ENCODE measurements at places on chromosomes 7 and 10. TPM values are rescaled to one million over a fixed set of nuclear protein-coding genes. Genes with fewer than 3 reads are reported as not detected.
A peak's percentile ranks its signal among the peaks of the same experiment; 100 is the strongest.

DNA sequence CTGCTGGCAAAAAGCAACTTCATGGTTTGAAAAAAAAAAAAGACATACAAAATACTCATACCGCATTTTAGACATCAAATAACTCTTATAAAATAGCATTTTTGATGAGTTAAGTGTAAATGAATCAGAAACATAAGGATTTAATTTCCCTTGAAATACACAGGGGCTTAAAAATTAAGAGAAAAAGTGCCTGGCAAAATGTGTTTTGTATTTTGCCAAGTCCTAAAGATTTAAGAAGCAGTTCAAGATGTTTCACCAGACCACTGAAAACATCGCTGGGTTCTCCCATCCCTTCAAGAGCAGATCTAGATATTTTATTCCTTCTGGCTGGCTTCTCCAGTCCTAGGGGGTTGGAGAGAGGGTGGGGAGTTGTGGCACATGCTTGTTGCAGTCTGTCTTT is 396.4 kb downstream of the INHBA start:
- no peak overlapping the region for H3K4me3 ChIP-seq
- H3K36me3 ChIP-seq = no peaks in the 10 kb centered on the region
- H3K27me3 ChIP-seq = no peaks in the 10 kb centered on the region

DNA sequence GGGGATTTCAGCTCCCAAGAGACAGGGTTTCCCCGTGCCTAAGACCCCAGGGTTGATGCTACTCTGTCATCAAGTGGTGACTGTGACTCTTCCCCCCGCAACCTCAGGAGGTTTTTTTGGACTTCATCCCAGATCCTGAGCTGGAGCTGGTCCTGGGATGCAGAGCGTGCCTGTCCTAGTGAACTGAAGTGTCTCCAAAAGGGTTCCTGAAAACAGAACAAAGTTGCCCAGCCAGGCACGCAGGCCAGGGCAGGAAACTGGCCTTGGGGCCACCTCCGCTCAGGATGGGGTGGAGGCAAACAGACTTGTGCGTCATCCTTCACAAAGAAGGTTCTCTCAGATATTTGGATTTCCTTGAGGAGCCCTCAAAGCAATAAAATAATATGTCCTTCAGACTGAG is 118.9 kb downstream of the ITIH5 start:
- H3K27ac ChIP-seq = no peak overlapping the region
- no peak for DNase-seq
- H3K4me3 ChIP-seq = no peak overlapping the region
- H3K4me1 ChIP-seq = no peaks in the 10 kb centered on the region
- no peaks in the 10 kb centered on the region for H3K36me3 ChIP-seq
- H3K27me3 ChIP-seq = peaks cover 8% of the 10 kb centered on the region

DNA sequence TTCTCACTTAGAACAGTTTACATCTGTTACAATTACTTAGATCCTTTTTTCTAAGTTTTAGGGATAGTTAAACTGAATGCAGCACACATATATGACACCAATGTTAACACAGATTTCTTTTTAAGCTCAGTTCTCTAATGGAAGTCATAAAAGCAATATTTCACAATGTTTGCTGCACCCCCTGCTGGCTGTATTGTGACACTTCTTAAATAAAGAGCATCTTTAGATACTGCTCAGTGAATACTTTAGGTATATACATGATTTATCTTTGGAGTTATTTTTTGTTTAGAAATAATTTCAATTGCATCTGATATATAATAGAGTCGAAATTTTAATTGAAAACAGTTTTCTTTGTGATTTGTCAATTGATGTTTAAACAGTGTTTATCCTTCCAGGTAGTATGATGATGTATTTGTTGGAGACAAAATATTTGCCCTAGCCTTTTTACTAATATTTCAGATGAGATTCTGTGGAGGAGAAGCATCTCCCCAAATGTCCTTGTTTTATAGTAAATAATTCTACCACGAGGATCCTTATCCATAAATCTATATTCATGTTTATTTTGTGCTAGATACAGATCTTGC is 174.4 kb downstream of the ST7 start:
- peaks cover 12% of the 10 kb centered on the region for H3K4me1 ChIP-seq
- H3K27me3 ChIP-seq = no peaks in the 10 kb centered on the region
- H3K36me3 ChIP-seq = peaks cover 2% of the 10 kb centered on the region
- DNase-seq = peak; percentile 45
- H3K27ac ChIP-seq = no peak overlapping the region

GRCh38 chr10:85036661-85037060 is 708.3 kb downstream of the CCSER2 start:
- DNase-seq = no peak
- H3K4me3 ChIP-seq = no peak overlapping the region
- H3K4me1 ChIP-seq = no peaks in the 10 kb centered on the region
- H3K27me3 ChIP-seq = no peaks in the 10 kb centered on the region

- H3K36me3 ChIP-seq = no peaks in the 10 kb centered on the region
- no peak overlapping the region for H3K27ac ChIP-seq
- no peaks in the 10 kb centered on the region for H3K27me3 ChIP-seq
- DNase-seq = no peak
- H3K4me1 ChIP-seq = no peaks in the 10 kb centered on the region
These were observed 70.4 kb upstream of the FZD8 start for GRCh38 chr10:35712486-35712885.

- no peaks in the 10 kb centered on the region for H3K36me3 ChIP-seq
- H3K27me3 ChIP-seq = peaks cover 29% of the 10 kb centered on the region
- no peak overlapping the region for H3K27ac ChIP-seq
- DNase-seq = no peak
- peaks cover 30% of the 10 kb centered on the region for H3K4me1 ChIP-seq
These were observed 170.0 kb upstream of the ZNF32 start for GRCh38 chr10:43818687-43819086.

The ANKRD26 gene
- total RNA-seq = 5.2 TPM

The NODAL gene
- not detected for total RNA-seq

The C10orf67 gene
- not detected for total RNA-seq

The POLR2J2 gene
- 8.8 TPM for total RNA-seq

DNA sequence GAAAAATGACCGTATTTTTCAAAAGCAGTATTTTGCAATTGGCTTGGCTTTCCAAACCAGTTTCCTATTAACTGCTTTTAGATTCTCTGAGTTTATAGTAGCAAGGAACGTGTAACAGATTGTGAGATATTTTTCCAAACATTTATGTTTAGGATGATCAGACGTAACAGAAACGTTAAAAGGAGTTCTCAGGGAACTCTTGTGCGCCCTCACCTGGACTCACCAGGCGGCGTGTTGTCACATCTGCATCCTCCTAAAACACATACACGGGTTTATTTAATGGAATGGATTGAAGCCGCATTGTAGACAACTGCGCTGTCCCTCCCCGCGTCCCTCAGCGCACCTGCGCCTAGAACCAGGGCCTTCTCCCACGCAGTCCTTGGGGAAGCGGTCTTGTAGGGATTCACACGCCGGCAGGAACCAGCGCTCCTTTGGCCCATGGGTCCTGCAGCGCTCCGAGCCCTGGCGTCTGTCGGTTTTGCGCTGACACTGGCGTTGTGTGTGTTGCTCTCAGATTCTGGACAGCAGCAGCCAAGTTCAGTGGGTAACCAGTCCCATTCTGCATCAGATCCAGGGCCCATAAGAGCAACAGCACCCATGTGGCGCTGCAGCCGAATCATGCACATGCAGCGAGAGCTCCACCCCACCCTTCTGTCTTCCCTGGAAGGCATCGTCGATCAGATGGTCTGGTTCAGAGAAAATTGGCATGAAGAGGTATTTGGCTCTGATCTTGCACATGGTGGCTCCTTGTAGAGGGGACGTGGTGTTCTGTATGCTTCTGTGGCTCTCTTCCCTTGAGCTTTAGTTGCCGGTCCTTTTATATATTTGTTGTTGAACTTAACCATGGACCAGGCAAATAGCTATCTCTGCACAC is 114.9 kb downstream of the TRRAP start:
- H3K27ac ChIP-seq = no peak overlapping the region
- no peak for DNase-seq
- H3K36me3 ChIP-seq = peaks cover 63% of the 10 kb centered on the region
- peaks cover 13% of the 10 kb centered on the region for H3K4me1 ChIP-seq
- no peak overlapping the region for H3K4me3 ChIP-seq

The AMPH gene
- total RNA-seq = not detected

GRCh38 chr7:81616951-81617350 is 152.9 kb downstream of the HGF start:
- no peak overlapping the region for H3K4me3 ChIP-seq
- H3K4me1 ChIP-seq = no peaks in the 10 kb centered on the region

DNA sequence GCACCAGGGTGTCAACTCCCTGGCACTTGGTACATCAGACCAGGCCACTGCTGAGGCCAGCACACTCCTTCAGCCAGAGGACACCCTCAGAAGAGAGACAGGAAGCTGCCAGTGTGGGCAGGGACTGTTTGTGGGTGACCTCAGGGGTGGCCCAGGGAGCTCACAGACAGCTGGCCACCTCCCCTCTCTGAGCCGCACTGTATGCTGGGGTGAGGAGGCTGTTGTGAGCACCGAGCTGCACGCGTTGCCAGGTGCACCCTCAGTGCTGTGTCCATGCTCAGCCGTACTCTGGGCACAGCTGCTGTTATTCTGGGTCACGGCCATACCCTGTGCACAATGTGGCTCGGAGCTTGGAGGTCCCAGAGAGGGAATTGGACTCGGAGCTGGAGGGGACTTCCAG is 61.5 kb upstream of the NANOS1 start:
- no peak overlapping the region for H3K4me3 ChIP-seq
- no peak for DNase-seq

DNA sequence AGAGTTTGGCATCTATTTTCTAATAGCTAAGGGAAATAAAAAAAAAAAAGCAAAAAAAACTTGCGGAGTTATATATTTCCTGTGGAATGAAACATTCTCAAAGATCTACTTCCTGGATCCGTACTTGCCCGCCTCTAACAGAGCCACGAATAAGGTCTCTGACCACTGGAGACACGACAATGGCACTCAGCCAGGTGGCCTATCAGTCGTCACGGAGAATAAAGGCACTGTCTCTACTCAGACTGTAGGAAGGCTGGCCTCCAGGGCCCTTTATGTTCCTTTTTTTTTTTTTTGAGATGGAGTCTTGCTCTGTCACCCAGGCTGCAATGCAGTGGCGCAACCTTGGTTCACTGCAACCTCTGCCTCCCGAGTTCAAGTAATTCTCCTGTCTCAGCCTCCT is 58.7 kb downstream of the RGS10 start:
- H3K27me3 ChIP-seq = no peaks in the 10 kb centered on the region
- no peak for DNase-seq
- no peak overlapping the region for H3K27ac ChIP-seq
- H3K4me3 ChIP-seq = no peak overlapping the region
- peaks cover 16% of the 10 kb centered on the region for H3K4me1 ChIP-seq

DNA sequence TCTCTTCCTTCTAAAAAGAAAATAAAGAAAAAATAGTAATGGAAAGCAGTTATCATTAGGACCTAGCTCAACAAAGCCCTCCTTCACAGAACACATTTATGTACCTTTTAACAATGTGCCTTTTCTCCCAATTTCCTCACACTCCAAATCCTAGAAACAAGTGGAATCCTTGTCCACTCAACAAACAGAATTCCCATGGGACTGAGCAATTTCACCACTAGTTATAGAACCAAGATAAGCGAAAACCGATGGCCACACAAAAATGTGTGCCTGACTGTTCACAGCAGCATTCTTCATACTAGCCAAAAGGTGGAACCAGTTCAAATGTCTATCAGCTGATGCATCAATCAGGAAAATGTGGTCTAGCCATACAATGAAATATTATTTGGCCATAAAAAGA is 17.3 kb downstream of the DCLRE1C start:
- H3K4me1 ChIP-seq = peaks cover 18% of the 10 kb centered on the region
- H3K27me3 ChIP-seq = no peaks in the 10 kb centered on the region
- DNase-seq = no peak
- H3K36me3 ChIP-seq = peaks cover 51% of the 10 kb centered on the region

DNA sequence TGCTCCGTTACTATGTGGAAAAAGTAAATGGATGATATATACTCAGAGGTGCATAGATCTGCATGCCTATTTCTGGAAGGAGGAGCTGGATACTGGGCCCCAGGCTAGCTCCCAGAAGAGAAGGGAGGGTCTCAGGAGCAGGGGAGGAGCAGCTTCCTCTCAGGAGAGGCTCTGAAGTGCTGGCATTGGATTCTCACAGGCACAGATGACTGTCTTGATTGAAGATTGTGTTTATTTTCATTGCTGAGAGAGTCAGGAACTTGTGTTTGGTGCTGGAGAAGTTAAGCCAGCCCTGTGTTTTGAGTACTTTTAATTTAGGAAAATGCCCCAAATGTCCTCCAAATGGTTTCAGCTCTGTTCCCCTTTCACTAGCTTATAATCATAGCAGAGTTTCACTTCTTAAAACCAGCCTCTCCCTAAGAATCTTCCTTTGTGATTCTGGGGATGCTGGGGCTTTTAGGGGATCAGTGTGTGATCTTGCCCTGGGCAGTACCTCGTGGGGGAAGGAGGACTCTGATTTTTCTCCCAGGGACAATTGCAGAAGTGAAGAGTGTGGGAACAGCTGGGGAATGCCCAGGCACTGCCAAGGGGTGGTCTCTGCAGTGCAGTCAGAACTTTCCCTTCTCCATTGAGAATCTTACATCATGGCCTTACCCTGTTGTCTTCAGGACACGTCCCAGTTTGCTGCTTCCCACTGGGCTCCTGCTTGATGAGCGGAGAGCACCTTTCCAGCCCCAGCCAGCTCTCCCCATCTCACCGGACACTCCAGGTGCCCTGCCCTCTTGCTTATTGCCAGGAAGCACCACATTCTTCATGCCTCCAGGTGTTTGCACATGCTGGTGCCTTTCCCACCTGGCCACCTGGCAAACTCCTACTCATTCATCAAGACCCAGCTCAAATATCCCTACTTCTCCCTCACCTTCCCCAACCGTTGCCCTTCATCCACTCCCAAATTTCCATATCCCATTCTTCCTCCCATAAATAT is 102.8 kb downstream of the ARHGAP22 start:
- H3K27ac ChIP-seq = no peak overlapping the region
- no peak overlapping the region for H3K4me3 ChIP-seq
- H3K27me3 ChIP-seq = peaks cover 5% of the 10 kb centered on the region
- no peaks in the 10 kb centered on the region for H3K36me3 ChIP-seq
- peak; percentile 11 for DNase-seq

DNA sequence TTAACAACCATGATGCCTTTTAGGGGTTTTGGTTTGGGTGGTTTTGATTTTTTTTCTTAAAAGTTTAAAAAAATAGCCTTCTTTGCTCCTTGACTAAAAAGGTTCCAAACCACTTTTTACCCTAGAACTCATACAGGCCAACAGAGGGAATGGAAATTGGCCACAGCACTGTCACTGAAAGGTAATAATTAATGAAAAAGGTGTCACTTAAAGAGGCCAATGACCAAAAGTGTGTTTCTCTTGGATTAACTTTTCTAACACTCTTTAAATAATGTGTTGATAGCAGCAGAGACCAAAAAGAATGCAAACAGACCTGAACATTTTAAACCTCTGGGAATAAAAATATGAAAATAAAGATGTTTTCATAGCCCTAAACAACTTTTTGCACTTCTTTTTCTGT is 221.1 kb upstream of the TCF7L2 start:
- no peak for DNase-seq
- H3K4me1 ChIP-seq = no peaks in the 10 kb centered on the region
- no peak overlapping the region for H3K4me3 ChIP-seq
- H3K27me3 ChIP-seq = no peaks in the 10 kb centered on the region
